ENCODE measurements at places on chromosomes 11 and 22.

DNA sequence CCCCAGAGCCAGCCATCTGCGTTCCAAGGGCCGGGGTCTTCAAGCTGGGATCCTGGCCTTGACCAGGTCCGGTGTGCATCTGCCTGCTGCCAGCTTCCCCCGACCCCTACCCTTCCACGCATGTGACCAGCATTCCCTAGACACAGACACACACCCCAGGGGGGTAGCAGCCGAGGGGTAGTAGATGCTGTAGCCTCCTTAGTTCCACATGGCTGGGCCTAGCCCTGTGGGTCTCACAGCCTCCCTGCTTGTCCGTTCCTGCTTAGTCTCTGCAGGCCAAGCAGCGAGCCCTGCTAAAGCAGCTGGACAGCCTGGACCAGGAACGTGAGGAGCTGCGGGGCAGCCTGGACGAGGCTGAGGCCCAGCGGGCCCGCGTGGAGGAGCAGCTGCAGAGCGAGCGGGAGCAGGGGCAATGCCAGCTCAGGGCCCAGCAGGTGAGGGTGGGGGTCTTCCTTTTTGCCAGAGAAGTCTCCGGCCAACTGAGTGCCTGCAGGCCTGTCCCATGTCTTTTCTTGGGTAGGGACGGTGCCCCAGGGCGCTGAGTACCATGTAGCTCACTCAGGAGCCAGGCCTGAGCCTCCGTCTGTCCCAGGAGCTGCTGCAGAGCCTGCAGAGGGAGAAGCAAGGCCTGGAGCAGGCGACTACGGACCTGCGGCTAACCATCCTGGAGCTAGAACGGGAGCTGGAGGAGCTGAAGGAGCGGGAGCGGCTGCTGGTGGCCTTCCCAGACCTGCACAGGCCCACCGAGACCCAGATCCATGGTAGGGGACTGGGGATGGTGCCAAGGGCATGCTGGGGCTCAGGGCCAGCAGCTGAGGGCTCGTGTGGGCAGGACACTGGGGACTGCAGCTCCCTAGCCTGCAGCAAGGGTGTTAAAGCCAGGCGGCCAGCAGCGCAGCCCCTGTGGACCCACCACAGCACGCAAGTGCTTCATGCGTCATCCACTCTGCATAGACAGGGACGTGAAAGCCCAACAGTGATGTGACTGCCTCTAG lies 13.6 kb downstream of the RNF215 start:
- DNase-seq, result no peak

- DNase-seq, result no peak
These were observed 42.5 kb downstream of the TBX1 start for GRCh38 chr22:19802894-19803735.

DNA sequence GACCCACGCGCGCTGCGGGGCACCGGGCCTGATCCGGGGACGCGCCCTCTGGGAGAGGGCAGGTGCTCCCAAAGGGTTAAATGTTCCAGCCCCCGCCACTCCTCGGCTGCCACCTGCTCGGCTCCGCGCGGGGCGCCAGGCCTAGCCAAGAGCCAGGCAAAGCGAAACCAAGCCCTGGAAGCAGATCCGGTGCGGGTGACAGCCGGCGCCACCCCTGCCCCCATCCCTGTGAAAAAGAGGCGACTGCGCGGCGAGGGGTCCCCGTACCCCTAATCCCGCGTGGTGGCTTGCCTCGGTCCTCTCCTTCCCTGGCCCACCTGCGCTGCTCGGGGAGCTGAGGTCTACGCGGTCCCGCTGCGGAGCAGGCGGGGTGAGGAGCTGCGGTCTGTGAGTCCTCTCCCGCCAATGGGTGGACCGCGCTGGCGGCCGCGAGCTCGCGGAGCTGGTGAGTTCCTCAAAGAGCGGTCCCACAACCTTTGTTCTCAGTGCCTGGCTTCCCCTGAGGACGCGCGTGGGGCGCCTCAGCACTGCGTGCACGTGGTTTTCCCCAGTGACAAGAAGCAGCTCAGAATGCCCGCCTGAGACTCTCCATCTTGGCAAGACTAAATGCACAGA lies at the start of gene ME3:
TSS of gene ME3 (minus strand) at position 610 of the 615 bp plus-strand sequence.
- DNase-seq, result no peak

- no peak for DNase-seq
These were observed 66.9 kb downstream of the NFAM1 start for GRCh38 chr22:42365111-42365865.

GRCh38 chr11:61107888-61108287 lies 5.6 kb downstream of the CD5 start:
- no peak for DNase-seq

DNA sequence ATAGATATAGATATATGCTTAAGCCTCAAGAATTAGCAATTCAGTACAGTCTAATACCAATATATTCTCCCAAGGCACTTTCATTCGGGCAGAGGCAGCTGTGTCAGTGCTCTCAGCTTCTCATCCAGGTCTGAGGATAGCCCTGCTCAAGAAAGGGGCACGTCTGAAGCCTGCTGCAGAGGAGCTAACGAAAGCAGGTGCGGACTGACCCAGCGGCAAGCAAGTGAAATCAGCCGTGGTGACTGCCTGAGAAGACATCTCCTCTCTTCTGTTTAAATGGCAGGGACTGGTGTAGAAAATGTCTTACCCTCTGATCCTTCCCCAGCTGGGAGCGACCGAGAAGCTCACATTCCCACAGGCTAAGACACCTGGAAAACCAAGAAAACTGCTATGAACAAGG lies 468.6 kb downstream of the BRD1 start:
- no peak for DNase-seq

DNA sequence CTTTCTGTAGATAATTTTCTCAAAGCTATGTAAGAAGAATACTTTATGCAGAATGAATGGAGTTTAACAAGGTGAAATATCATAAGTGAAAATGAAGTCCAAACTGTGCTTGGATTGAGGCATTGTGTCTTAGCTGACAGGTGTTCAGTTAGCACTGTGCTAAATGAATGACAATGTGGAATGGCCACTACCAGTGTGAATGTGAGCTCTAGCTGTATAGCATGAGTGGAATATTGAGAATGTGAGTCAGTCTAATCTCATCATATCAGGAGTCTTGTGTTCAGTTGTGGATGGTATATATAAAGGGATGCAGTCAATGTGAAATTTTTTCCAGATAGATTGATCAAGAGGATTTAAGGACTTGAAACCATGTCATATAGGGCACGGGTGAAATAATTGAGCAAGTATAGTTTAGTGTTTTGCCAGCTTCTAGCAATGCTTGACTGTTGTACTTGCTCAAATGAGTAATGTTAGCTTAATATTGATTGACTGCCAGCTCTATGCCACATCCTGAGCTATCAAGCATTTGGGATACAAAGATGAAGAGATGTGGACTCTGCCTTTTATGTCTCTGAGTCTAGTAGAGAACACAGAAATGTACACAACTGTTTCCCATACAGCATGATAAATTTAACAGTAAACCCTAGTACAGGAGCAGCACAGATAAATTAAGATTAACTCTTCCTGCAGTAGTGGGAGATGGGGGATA lies 10.6 kb upstream of the RAG2 start:
- DNase-seq, result no peak

DNA sequence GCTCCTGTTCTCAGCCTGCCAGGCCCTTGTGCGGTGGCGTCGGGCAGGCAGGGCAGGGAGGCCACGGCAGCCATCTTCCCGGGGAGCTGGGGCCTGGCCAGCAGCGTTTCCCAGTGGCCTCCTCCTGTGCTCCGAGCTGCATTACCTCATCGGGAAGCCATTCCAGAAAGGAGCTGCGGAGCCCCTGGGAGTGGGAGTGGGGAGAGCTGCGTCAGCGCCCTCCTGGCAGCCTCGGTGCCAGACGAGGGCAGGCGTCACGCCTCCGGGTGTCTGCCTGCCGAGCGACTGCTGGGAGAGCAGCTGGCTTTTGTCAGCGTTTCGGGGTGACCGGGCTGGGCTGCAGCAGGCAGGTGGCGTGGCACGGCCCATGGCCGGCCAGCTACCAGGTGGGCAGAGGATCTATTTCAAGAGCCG lies 30.9 kb upstream of the WNT7B start:
- no peak for DNase-seq

GRCh38 chr11:121198491-121198890 lies 94.1 kb upstream of the SC5D start:
- no peak for DNase-seq

GRCh38 chr11:34426766-34427185 lies 12.0 kb upstream of the CAT start:
- DNase-seq, result no peak

GRCh38 chr11:2580061-2580421 lies 119.8 kb downstream of the KCNQ1OT1 start:
- no peak for DNase-seq

- no peak for DNase-seq
These were observed 78.4 kb downstream of the BRD1 start for GRCh38 chr22:49749227-49749626.

- DNase-seq, result peak; percentile 65
These were observed 3.5 kb downstream of the OSM start for GRCh38 chr22:30262917-30263741.

- no peak for DNase-seq
These were observed 562.6 kb upstream of the CADM1 start for GRCh38 chr11:116066777-116067176.

- DNase-seq, result peak; percentile 27
These were observed 3.3 kb upstream of the FXYD2 start for GRCh38 chr11:117827521-117828511.

DNA sequence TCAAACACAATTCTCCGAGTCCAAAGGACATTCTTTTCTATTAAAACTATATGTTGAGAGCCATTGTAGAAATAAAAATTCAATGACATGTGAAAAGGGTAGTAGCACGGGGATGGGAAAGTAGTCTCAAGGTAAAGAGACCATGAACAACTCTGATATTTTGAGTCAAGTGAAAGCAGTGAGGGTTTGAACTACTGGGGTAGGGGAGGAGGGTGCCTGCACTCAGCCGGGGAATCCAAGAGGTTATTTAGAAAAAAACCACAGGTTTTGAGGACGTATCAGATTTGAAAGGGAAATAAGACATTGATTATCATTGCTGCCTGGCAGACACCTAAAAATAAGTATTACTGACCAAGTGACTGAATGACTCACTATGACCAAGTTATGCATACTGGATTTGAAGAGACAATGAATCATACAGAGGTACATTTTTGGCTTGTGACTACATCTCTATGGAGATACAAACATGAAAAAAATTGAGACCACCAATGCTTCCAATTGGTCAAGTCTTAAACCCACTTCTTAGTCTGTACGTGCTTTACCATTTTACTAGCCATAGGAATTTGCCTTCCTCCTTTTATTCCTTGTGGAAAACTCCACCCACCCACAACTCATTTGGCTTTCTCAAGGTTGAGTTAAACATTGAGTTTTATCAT lies 2.2 kb upstream of the OR52H1 start:
- DNase-seq, result no peak

GRCh38 chr11:76253416-76253815 lies 47.1 kb upstream of the WNT11 start:
- DNase-seq, result no peak

DNA sequence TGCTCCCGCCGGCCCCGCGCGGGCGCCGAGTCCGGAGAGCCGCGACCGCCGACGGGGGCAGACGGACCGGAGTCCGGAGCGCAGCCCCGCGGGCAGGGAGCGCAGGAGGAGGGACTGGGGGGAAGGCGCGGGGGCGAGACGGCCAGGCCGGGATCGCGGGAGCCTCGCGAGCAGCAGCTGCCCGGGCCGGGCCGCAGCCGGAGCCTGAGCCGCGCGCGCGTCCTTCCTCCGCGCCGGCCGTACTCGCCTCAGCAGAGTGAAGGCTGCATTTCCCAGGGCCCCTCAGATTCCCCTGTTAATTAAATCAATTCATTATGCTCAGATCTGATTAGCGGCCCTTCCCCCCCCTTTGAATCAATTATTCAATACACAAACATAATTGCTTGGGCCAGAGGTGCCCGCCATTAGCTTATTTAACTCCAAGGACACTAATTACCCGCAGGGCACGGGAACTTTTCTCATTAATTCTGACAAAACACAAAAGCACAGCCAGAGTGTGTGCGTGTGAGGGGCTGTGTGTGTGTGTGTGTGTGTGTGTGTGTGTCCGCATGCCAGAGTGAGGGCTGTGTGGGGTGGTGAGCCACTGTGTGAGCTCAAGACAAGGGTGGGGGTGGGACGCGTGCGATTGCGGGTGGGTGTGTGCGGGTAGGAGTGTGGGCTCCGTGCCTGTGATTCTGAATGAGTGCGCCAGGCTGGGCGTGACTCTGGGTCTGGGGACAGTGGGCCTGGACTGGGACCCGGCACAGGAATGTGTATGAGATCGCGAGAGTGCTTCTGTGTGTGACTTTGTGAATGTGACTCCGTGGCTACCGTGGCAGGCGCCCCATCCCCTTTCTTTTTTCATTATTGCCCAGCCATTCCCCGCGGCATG lies 5.1 kb upstream of the LMO1 start:
- no peak for DNase-seq

DNA sequence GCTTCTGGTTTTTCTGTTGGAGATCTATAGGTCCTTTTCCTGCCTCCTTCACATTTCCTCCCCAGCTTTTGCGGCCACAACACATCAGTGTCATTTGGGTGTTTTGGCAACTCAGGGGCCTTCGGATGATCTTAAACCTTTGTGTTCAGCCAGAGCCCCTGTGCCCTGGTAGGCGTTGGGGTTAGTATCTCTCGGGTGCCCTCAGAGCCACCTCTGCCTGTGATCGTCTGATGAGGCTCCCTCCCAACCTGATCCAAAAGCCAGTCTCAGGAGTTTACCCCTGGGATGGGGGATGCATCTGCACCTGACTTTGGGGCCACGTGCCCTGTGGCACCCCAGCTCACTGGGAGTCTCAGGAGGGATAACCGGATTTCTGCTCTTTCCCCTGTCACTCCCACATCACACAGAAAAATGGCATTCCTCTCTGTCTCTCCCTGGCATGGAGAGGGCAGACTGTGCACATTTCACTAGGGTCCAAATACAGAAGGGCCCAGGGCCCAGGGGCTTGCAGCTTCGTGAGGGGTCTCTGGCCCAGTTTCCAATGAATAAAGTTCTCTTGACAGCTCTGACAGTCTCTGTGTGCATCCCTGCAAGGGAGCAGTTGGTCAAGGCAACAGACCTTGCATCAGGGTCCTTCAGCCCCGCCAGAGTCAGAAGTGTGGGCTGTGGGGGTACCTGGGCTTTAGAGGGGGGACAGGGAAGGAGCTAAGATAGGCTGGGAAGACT lies 2.6 kb downstream of the RNF26 start:
- DNase-seq, result no peak

- DNase-seq, result no peak
These were observed 652.6 kb downstream of the METTL15 start for GRCh38 chr11:28760676-28761390.

- DNase-seq, result no peak
These were observed 1.0 kb downstream of the ADAMTS15 start for GRCh38 chr11:130449310-130449990.

- DNase-seq, result no peak
These were observed 22.1 kb downstream of the LMO2 start for GRCh38 chr11:33869481-33870422.
